ENCODE measurements at places on chromosomes 4 and X.

DNA sequence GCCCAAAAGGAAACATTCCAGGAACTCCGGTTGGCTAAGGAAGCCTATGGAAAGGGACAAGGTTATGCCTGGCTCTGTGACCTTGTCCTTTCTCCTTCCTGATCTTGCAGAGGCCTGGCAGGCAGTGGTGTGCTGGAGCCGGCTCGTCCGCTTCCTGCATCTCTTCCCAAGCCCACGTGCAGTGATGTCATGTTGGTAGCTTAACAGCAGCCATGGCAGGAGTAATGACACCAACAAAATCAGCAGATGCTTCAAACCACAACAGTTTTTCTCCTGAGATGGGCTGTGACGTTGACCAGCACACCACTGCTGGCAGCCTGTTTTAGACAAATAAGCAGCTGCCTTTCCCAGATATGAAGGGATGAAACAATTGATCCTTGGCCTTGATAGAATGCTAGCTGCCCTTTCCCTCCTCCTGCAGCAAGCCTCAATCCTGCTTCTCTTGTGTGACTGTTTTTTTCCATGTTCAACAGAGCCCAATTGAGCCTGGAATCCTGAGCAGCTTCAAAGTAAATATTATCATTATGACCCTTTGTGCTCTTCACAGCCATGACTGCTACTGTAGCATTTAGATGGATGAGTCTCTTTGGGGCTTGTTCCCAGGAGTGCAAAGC, 23.4 kb downstream of the SEPTIN6 start:
- DNase-seq = no peak

- no peak for DNase-seq
Observed at GRCh38 chr4:78186597-78187543, 129.7 kb downstream of the FRAS1 start.

DNA sequence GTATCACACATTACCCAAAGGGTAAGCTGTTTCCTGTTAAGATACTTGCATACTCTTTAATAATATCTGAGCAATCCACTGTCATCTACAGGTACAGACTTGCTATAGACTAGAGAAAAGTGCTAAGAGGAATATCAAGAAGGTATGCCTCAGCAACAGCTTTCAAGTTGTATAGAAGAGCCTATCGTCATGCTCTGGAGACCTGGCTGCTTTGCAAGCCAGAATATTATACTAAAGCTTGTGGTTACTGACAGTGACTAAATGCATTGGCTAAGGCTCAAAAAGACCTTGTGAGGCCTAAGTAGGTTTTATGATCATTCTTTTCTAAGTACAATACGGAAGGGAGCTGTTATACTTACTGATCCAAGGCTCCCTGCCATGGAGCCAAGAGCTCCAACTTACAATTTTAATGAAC, 11.3 kb downstream of the LAMP2 start:
- DNase-seq = peak; percentile 78

- DNase-seq = no peak
Observed at GRCh38 chr4:3317656-3318211, 24.9 kb downstream of the RGS12 start.

- DNase-seq = peak; percentile 45
Observed at GRCh38 chrX:115584696-115585095, 23.7 kb downstream of the PLS3 start.

All from EL (cell line).